ENCODE measurements at places on chromosomes 11 and 22.

GRCh38 chr11:92048415-92048814 is 176.2 kb upstream of the FAT3 start:
- DNase-seq, result no peak

DNA sequence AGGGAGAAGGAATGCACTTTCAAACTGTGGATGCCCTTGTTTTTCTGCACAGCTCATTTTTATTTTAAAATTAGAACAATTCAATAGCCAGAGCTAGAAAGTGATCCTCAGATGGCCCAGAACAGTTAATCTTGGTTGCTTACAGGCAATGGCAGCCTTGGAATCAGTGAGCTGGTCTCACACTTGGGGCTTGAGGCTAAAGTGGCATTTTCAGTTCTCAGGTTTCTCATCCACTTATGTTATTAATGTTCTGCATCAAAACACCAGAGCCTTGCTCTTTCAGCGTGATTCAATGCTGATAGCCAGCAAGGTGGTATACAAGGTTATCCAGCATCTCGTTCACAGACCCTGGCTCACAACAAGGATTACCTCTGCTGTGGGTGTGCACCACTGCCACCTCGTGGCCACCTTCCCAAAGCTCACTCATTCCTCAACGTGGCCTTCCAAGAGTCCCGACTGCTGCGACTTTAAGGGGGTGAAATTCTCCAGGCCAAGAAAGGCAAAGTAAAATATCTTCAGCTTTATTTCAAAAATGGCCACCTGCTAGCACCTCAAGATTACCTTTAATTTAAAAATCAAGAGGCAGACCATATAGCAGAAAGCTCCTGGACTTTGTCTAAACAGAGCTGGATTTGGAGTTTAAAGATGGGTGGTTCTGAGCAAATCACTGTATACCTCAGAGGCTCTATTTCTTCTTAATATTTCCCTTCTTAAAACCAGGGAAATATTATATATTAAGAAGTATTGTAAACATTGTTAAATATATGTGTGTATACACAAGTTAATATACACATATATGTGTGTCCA is 34.2 kb upstream of the FSHB start:
- DNase-seq, result peak; percentile 73

DNA sequence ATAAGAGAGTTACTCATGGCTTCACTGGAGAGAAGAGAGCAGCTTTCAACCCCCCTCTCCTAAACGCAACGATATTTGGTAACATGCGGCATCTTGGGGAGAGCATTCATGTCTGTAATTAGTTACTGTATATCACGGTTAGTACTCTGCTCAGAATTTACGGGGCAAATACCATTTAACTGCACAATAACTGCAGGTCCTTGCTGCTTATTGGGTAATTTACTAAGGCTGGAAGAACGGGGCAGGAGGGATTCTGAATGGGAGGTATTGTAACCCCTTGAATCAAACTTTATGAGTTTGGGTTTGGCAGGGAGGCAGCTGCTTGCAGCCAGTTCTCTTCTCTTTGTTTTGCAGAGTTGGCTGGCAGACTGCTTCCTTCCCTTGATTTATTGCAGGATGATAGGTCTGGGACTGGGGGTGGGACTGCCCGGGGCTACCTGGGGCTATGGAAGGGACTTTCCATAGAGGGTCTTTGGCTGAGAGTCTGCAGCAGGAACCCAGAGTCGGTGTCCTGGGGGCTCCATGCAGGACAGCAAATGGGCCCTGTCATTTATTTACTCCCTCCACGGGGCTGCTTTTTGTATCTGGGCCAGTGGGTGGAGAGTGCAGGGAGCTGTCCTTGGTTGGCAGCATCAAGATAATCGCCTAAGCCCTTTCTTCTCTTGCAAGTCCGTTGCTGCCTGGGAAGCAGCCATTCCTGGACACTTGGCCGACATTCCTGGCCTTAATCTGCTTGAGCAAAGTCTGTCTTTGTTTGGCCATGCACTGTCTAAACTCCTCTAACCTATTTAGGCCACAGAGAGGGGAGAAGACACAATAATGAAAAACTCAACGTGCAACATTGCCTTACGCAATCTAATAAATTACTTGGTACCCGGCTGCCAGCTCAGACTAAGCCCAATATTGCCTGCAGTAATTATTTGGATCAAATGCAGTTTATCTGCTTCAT is 188.9 kb downstream of the ST3GAL4 start:
- DNase-seq, result peak; percentile 65

DNA sequence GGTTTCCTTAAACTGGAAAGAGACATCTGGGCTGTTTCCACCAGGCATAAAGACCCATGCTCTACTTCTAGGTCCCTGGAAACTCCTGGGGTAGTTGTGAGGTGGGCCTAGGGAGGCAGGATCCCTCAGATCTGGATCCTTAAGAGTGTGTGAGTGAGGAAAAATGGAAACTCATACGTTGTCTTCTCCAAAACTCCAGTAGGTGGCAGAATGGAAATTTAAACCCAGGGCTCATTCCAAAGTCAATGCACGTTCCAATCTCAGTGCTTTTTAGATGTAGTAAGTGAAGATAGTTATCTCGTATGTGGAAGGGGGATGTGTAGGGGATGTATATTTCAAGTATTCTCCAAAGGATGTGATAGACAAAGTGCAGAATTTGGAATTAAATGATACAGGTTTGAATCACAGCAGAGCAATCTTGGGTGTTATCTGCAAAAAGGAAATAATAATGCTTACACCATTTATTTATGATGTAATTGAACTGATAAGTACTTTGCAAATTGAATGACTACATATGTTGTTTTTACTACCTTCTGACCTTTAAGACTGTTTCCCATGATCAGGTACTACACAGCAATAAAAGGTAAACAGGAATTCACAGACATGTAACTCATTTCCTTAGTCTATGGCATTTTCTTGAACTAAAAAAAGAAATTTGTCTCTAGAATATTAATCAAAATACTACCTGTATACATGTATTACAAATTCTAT is 13.1 kb upstream of the MMP1 start:
- DNase-seq, result no peak

GRCh38 chr22:30875481-30876215 is 92.9 kb downstream of the MORC2 start:
- no peak for DNase-seq

DNA sequence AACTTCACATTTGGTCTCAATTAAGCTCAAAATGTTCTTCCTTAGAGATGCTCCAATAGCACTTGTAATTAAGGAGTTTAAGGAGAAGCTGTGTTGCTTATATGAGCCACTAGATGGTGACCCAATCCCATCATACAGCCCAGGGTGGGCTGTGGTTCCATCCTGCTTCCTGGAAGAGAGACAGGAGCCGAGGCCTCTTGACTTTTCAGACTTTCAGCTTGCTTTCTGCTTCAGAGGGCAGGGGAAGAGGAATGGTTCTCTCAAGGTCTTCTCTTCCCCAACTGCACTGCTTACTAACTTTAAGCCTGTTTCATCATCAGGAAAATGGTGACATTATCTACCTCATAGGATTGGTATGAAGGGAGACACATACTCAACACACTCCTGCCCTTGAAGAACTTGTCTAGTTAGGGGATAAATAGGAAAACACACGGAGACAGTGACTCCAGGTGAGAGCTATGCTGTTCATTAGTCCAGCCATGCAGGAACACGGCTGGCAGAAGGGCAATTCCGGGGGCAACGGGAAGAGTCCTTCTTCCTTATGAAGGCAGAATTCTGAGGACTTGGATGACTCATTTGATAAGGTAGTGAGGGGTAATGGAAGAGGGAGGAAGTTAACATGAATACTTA is 20.1 kb downstream of the TMEM218 start:
- peak; percentile 89 for DNase-seq

DNA sequence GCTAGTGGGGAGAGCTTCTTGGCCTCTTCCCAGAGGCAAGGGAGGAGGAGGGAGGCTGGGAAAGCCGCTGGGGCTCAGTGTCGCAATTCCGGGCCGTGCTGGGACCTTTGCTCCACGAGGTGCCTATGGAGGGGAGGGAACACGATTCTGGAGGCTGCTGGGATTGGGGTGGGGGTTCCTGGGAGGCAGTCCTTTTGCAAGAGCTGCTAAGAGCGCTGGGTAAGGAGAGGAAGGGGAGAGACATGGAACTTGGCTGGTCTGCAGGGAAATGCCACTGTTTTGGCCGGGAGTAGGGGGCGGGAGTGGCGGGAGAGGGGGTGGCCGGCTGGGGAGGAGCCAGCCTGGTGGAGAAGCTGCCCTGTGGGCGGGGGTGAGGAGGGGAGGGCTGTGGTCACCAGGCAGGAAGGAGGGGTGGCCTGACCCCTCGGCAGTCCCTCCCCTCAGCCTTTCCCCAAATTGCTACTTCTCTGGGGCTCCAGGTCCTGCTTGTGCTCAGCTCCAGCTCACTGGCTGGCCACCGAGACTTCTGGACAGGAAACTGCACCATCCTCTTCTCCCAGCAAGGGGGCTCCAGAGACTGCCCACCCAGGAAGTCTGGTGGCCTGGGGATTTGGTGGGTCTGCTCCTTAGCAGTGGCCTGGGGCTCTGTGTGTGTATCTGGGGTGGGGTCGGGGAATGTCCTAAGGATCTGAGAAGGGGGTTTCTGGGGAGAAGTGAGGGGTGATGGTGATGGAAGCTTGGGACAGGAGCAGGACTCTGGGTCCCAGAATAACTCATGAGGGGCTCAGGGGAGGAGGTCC is at the start of gene NR1H3:
Gene NR1H3 (plus strand): TSS at position 480 of the 800 bp plus-strand sequence. CDS start 1,221 bp downstream, outside the sequence.
- DNase-seq, result peak; percentile 97

GRCh38 chr22:29207562-29208501 is 2.1 kb downstream of the EMID1 start:
- no peak for DNase-seq

GRCh38 chr22:33014621-33015020 is 43.6 kb downstream of the SYN3 start:
- DNase-seq, result no peak

DNA sequence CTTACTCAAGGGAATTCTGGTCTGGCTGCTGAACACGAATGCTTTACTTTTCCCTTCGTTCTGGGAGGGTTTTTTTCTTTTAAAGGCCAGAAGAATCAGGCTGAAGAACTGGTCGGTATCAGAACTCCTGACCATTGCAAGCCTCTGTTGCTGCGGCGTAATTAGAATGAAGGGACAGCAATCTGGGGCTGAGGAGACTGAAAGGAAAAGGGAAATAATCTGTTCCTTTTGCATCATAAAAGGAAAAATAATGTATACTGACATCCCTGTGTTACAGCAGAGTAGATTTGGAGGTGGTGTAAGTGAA is 670 bp downstream of the SC5D start:
- no peak for DNase-seq

- DNase-seq, result peak; percentile 72
Measured at GRCh38 chr11:107043242-107044006, 25.1 kb upstream of the GUCY1A2 start.

GRCh38 chr11:27213232-27213660 is 149.8 kb downstream of the CCDC34 start:
- DNase-seq, result no peak

GRCh38 chr11:8937159-8937558 is 4.4 kb upstream of the C11orf16 start:
- DNase-seq, result no peak

GRCh38 chr22:36470994-36471331 is 10.5 kb downstream of the TXN2 start:
- no peak for DNase-seq

DNA sequence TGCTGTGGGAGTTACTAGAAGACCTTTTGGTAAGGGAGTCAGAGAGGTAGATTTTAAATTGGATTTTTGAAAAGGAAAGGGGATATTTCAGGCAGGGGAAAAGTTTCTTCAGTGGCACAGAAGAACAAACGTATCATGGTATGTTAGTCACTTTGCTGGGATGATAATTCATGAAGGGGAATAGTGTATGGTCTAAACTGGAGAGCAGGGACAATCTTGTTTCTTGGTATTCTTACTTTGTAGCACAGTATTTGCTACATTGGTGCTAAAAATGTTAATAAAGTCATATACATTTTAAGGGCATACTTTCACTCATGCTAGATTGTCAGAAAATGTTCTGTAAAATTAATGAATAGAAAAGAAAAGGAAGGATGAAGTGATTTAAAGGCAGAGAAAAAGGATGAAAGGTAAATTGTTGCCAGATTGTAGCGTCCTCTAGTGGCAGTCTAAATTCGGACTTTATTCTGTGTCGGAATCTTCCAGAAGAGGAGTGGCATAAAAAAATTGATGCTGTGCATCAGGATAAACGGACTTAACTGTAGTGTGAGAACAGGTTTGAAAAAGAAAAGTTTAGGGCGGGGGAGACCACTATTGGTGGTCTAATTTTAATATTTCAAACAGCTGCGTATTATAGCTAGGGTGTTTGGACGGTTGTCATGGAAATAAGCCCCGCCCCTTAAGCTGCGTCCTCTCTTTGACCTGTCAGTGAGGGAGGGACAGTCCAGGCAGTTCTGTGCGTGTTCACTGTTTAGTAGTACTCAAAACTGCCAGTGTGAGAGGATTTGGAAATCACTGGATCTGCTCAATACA is at the start of gene BCO2:
Gene BCO2 (plus strand): TSS at position 724 of the 810 bp plus-strand sequence. CDS start 90 bp downstream, outside the sequence.
- DNase-seq, result peak; percentile 98

DNA sequence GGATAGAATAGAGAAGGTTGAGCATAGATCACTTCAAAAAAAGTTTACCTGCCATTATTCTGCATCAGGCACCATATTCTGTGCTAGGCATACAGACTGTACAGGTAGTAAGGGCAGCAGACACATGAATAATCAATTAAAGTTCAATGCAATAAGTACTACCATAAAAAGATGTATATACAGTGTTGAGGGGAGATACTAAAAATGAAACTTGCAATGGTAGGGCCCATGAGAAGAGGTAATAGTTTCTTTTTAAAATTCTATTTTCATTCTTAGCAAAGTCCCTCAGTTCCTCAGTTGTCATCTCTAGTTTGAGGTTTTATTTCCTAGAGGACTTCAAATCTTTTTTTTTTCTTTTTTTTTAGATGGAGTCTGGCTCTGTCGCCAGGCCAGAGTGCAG is 819.9 kb downstream of the FAM181B start:
- no peak for DNase-seq

DNA sequence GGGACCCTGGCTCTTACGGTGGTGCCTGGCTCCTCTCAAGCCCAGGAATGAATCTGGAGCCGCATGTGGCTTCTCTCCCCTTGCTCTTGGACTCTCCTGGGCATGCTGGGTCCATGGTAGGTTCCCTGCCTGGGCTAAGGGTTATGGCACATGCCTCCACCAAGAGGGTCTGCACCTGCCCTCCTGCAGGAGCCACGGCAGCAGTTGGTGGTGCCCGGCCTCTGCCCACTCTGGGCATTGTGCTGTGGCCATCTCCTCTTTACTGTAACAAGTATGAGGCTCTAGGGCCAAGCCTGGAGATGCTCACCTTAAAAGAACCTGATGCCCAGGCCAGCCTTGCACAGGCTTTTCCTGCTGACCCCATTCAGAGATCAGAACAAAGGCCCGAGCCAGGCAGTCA is 104.0 kb upstream of the PITPNB start:
- DNase-seq, result no peak

- no peak for DNase-seq
Measured at GRCh38 chr11:132078264-132079076, 708.1 kb downstream of the NTM start.

GRCh38 chr11:13055200-13055599 is 46.1 kb downstream of the RASSF10 start:
- no peak for DNase-seq

- peak; percentile 88 for DNase-seq
Measured at GRCh38 chr11:8870411-8871170, 40.4 kb upstream of the AKIP1 start.

GRCh38 chr22:50089231-50089630 is 575 bp upstream of the MOV10L1 start:
- no peak for DNase-seq
